ENCODE measurements at places on chromosomes 11 and 22.

DNA sequence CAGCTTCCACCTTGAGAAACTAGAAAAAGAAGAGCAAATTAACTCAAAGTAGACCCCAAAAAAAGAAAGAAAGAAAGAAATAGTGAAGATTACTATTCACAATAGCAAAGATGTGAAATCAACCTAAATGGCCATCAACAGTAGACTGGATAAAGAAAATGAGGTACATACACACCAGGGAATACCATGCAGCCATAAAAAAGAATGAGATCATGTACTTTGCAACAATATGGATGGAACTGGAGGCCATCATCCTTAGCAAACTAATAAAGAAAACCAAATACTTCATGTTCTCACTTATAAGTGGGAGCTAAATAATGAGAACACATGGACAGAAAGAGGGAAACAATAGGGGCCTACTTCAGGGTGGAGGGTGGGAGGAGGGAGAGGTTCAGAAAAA is 13.8 kb downstream of the CD3D start:
- DNase-seq: no peak

- no peak for DNase-seq
These were observed 25.4 kb upstream of the CPT1A start for GRCh38 chr11:68867066-68867465.

DNA sequence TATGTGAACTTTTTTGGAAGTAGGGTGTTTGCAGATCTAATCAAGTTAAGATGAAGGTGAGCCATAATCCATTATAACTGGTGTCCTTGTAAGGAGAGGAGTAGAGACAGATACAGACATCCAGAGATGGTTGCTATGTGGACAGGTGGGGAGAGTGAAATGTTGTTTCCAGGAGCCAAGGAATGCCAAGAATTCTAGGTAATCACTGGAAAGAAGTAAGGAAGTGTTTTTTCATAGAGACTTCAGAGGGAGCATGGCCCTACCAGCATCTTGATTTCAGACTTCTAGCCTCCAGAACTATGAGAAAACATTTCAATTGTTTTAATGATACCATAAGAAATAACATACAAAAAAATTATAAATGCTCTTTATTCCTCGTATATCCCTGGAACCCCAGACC is 320.5 kb upstream of the ANO3 start:
- DNase-seq: no peak

DNA sequence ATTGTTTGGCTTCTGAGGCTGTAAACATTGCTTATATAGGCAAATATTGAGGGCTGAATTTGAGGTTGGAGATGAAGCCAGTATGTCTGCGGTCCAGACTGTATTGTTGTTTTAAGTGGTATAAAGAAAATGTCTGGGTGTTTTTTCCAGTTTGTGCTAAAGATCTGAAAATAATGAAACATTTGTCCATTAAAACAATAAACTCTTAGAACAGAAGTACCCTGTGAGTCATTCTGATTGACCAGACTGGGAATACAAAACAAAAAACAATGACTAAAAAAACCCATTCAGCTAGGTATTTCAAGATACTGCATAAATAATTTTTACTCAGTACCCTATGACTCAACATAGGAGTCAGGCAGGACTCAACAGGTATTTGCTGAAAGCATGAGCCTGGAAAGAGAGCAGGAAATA is 20.4 kb downstream of the ALKBH8 start:
- DNase-seq: no peak

GRCh38 chr22:37133304-37134018 is 16.3 kb downstream of the IL2RB start:
- no peak for DNase-seq

GRCh38 chr22:24706054-24706453 is 68.5 kb downstream of the PIWIL3 start:
- no peak for DNase-seq

DNA sequence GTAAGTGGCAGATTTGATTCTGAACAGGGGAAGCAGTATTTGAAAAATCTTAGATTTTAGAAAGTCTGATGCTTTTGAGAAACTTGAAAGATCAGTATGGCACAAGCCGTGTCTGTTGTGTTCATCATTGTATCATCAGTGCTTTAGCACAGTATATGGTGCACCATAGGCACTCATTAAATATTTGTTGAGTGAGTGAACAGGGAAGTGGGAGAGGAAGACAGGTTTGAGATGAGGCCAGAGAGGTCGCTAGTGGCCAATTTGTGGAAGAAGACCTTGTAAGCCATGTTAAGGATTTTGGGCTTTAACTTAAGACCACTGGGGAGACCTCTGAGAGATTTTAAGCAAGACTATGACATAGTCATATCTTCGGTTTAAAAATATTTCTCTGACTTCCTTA is 12.9 kb downstream of the CHEK1 start:
- no peak for DNase-seq

- DNase-seq: no peak
These were observed 143.7 kb upstream of the SORL1-AS1 start for GRCh38 chr11:121596195-121597155.

GRCh38 chr11:43561832-43562231 is 118.7 kb upstream of the HSD17B12 start:
- no peak for DNase-seq

DNA sequence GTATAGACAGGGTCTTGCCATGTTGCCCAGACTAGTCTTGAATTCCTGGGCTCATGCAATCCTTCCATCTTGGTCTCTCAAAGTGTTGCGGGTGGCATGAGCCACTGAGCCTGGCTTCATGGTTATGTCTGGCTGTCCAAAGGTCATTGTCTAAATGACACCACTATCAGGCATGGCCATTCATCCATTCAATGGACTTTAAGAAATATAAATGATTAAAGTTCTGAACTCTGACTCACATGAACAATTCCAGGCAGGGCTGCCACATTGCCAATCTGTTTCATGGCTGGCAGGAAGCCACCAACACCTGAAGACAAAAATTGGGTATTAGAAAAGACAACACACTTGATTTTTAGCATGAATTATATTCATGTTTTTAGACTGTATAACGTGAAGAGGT is 4.1 kb downstream of the RTCB start:
- DNase-seq: no peak
